GM23248 (cell line): ENCODE measurements at places on chromosomes 5 and 9.

GRCh38 chr9:38319496-38320173, 72.9 kb upstream of the ALDH1B1 start:
- no peak for DNase-seq

DNA sequence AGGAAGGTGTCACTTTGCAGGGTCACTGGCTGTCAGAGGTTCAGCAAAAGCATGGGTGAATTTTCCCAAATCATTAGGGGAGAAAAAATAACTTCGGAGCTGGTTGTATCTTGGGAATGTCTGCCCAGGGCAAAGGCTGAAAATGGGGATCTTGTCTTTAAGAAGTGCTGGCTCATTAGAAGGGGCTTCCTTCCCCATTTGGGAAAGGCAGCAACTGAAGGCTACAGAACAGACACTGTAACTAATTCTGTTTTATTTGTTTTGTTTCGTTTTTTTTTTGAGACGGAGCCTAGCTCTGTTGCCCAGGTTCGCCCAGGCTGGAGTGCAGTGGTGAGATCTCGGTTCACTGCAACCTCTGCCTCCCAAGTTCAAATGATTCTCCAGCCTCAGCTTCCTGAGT, 70.3 kb upstream of the PCA3 start:
- no peak for DNase-seq

GRCh38 chr5:149340920-149341319, 4.4 kb upstream of the GRPEL2 start:
- DNase-seq = no peak

DNA sequence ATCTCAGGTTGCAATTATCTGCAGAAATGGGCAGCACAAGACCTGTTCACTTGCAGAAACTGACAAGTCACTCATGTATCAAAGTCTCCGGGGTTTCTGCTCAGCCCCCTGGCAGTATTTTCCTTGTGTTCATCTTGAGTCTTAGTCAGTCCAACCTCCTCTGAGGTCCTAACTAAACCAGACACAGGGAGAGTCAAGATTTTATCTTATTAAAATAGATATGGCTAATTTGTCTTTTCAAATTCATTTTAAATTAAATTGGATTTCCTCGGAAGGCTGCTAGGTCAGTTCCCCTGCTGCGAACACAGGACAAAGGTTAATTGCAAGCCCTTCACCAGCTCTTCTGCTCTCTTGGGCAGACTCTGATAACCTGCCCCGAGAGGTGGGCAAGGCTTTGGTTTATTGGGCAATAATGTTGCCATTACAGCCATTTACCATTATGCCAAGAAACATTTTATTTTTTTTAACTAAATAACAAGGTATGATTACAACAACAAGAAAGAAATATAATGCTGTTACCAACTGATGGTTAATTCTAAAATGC, 103.5 kb downstream of the MAPKAP1 start:
- DNase-seq = no peak

DNA sequence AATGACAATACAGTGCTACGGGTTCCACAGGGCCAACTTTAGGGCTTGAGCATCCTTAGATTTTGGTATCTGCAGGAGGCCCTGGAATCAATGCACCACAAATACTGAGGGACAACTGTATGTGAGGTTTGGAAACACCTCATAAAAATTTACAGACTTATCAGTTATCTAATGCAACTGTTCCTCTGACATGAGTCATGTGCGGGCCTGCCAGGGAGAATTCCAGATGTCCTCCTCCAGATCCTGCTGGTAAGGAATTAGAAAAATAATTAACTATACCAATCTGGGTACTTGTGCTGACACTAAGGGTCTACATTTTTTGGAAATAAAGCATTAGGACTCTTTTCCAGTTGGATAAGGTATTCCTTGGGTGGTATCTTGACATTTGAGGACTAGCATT, 333.3 kb downstream of the ARRDC3 start:
- DNase-seq = peak; percentile 56

- no peak for DNase-seq
Observed at GRCh38 chr5:147092044-147092443, 142.8 kb upstream of the STK32A start.
